ENCODE measurements at places on chromosomes 7 and 10. TPM values are rescaled to one million over a fixed set of nuclear protein-coding genes. Genes with fewer than 3 reads are reported as not detected.
A peak's percentile ranks its signal among the peaks of the same experiment; 100 is the strongest.

GRCh38 chr10:43922335-43923280, 273.9 kb upstream of the ZNF32 start:
- no peak for DNase-seq

The ANKRD2 gene
- 0.65 TPM for polyA plus RNA-seq

DNA sequence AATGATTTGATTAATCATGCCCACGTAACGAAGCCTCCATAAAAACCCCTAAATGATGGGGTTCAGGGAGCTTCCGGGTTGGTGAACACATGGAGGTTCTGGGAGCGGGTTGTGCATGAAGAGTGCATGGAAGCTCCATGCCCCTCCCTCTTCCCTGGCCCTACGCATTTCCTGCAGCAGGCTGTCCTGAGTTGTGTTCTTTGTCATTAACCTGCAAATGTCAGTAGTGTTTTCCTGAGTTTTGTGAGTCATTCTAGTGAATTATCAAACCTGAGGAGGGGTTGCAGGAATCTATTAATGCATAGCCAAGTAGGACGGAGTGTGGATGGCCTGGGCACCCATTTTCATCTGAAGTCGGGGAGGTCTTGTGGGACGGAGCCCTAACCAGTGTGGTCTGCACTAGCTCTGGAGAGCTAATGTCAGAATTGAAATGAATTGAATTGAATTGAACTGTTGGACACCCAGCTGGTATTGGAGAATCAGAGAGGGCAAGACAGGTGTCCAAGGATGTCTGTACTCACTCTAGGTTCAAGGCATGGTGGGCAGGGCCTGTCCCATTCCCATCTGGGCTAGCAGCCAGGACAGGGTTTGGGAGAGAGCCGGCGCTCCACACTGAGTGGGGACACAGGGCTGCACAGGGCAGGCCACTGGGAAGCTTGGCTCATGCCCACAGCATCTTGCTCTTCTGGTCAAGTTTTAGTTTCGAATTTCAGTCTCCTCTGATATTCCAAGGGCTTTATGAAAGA, 22.3 kb upstream of the ARHGAP22 start:
- DNase-seq, result no peak

The SPDYE6 gene
- not detected for polyA plus RNA-seq

DNA sequence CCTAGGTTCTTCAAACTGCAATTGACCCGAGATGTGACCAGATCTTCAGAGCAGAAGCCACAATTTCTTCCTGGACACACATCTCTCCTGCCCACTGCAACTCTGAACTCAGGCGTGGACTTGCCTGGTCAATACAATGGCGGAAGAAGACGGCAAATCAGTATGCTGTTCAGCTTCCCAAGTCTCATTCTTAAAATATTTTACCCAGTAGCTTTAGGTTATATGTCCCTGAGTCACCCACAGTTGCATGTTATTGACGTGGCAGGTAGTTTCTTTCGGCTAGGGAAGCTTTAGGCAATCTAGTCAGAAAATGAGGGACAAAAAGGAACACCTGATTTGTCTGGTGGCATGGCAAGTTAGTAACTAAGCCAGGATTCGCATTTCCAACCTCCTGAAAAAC, 22.5 kb downstream of the CEP41 start:
- peak; percentile 30 for DNase-seq

DNA sequence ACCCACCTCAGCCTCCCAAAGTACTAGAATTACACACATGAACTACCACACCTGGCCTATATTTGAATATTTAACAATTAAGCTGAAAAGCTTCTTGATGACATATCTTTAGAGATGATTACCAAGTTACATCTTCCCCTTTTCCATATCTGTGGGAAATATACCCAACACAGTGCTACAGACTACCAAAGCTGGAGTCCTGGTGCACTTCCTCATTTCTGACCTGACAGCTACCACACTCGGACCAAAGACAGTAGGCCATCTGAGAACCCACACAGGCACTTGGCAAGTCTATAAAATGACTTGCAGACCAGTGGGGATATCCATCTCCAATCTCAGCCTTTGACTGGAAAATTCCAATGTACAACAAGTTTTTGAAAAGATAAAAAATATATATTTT, 270.4 kb upstream of the KLF14 start:
- no peak for DNase-seq

GRCh38 chr10:18607503-18608378, 43.6 kb downstream of the NSUN6 start:
- DNase-seq, result peak; percentile 89

The CDK5 gene
- 45.6 TPM for polyA plus RNA-seq

DNA sequence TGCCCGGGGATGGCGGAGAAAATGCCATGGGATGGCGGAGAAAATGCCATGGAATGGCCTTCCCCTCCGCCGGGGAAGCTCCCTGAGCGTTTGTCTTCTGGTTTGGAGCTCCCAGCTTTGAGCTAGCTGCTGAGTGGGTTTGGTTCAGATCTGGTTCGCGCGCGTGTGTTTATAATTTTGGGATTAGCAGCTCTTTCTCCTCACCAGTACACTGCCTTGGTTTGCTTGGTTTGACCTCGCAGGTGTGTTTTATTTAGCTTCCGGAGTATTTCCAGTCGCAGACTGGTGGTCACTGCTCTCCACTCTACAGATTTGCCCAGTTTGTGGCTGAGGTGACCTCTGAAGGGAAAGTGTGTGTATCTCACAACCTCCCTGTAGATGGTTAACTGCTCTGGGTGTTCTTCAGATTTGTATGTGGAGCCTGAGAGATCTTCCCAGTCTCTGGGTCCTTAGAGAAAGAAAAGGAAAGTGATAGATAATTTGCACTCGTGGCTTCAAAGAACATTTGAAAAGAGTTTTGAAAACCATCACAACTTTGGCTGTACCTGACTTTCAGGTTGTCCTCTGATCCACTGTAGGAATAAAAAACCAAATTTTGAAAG, 597 bp downstream of the ZNF277 start:
- DNase-seq, result no peak

DNA sequence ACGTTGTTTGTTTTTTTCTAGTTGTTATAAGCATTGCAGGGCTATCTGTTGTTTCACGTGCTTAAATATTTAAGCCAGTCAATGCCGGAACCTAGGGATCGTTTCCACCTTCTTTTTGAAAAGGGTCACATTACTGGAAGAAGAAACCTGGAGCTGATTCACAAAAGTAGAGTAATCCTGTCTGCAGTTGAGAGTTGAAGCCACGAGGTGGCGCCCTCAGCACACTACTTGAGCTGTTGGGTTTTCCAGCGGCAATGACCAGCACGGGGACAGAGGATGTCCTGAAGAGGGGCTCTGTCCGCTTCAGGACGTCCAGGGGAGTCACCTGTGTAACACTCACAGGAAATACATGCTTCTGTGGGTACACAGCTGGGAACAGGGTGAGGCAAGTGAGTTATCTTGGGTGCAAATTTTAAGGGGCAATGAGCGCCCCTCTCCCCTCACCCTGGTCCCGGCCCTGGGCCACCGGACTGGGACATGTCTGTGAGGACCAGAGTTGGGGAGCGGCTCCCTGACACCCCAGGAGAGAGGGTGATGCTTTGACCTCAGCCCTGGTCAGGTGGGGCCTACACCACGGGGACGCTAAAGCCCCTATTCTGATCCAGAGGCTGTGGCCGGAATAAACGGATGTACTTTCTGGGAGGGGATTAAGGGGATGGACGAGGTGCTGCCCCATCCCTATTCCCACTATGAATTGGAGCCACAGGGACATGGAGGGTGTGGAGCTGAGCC, 26.3 kb upstream of the WDFY4 start:
- DNase-seq, result peak; percentile 58

The MYPN gene
- 8.1 TPM for polyA plus RNA-seq

- no peak for DNase-seq
Observed at GRCh38 chr10:43695321-43695720, 46.6 kb upstream of the ZNF32 start.

GRCh38 chr7:2527505-2528467, 8.2 kb downstream of the LFNG start:
- peak; percentile 66 for DNase-seq

The PRKAR2B gene
- 3.1 TPM for polyA plus RNA-seq

The SPDYE11 gene
- not detected for polyA plus RNA-seq

The DCLRE1A gene
- polyA plus RNA-seq, result 2.6 TPM

The MBL2 gene
- polyA plus RNA-seq, result not detected

The RBP3 gene
- polyA plus RNA-seq, result not detected

Measured in IMR-90 (cell line).